ENCODE measurements at places on chromosomes 7 and 10.

GRCh38 chr7:153382641-153383101 lies 623.1 kb downstream of the ACTR3B start:
- no peak for DNase-seq

- DNase-seq = no peak
These were observed 46.1 kb downstream of the CAMK2B start for GRCh38 chr7:44279286-44279685.

DNA sequence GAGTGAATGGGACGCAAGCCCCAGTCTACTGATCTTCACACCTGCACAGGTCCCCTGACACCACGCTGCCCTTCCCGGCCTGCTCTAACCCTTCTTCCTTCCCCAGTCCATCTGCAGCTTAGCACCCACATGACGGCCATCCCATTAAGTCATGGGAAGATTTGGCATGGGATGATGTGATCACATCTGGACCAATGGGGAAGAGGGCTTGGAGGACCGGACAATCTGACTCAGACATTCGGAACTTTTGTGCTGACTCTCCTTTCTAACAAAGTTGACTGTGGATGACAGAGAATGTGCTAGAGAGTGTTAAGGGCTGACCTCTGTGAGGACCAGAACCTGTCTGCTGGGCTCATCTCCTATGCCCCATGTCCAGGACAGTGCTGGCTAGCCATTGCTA lies 15.6 kb downstream of the CXCL12 start:
- DNase-seq = no peak

GRCh38 chr10:60443346-60443745 lies 53.7 kb upstream of the ANK3 start:
- no peak for DNase-seq
